ENCODE measurements at places on chromosomes 11 and 22.

DNA sequence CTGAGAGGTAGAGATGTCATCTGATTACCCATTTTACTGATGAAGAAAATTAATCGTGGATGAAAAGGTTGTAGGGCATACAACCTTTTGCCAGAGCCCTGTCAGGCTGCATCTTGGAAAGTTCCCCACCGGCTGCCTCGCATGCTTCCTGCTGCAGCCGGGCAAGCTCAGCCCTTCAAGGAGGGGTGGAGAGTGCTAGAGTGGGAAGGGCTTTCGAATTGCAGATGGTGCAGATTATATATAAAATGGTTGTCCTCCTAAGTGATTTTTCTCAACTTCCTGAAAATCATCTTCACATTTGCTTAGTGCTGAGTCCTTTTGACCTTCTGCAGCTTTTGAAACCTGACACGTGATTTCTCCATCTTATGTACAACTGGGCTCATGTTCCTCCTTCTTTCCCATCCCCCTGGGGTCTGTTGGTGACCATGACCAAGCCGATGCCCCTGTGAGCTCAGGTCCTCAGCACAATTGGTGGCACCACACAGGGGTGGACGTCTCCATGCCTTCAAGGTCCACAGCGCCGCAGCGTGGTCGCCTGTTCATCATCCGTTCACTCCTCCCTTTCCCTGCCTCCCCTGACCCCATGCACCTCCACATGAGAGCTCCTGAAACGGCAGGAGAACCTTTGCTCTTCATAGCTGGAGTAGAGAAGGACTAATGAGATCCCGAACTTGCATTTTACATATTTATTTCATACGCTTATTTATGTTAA is 47.6 kb upstream of the MYO18B start:
- DNase-seq: no peak

DNA sequence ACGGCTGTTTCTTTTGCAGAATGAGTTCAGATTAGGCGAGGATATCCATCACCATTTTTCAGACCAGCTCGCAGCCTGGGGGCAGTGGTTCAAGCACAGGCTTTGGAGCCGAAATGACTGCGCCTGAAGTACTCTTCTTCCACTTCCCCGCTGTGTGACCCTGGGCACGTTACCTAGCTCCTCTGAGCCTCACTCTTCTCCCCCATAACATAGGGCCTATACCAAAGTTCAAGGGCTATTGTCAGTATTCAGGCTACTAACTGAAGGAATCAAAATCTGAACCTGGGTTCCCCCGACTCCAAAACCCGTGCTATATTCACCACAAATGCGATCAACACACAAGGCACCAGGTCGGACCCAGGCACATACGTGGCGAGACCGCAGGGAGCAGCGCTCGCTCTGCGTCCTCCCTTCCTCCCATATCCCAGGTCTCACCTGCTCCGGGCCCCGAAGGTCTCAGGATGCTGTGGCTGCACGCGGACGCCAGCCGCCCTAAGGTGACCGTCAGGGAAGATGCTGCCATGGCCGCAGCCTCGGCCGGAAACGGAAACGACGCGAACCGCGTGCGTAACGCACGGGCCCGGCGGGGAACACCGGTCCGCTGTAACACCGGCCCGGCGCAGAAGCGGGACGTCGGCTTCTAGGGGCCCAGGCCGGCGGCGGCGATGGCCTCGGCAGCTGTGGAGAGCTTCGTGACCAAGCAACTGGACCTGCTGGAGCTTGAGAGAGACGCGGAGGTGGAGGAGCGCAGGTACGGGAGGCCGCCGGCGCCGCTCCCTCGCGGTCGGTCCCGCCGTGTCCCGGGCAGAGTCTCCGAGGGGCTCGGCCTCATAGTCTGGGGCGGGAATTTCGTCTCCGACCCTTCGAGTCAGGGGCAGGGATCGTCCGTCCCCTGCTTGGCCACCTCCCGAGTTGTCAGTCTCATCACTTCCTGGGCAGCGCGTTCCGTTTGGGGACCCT is at the start of the genes IGHMBP2 and MRPL21:
Gene IGHMBP2 (plus strand): TSS at position 604 of the 960 bp plus-strand sequence. CDS start 62 bp downstream, at position 666.
Gene MRPL21 (minus strand): TSS at position 545 of the 960 bp plus-strand sequence. CDS start 22 bp downstream, at position 523.
- DNase-seq: peak; percentile 69

- no peak for DNase-seq
These were observed 88.4 kb upstream of the CD44 start for GRCh38 chr11:35050541-35050995.

DNA sequence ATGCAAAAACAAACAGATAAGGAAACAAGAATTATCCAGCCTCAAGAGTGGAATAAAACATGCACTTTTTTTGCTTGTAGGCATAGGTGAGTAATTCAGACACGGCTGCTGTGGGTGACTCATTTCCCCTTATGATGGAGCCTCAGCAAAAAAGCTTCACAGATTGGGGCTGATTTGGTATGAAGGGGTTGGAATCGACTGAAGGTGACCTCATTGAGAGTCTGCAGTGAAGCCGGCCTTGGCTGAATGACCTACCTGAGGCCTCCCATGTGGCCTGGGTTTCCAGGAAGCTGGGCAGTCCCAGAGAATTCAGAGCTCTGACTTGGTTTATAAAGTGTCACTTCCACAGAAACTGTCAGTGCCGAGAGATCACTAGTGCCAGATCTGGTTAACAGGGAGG is 34.2 kb upstream of the VPREB1 start:
- DNase-seq: no peak

GRCh38 chr11:128409476-128409875 is 177.9 kb downstream of the ETS1 start:
- no peak for DNase-seq

DNA sequence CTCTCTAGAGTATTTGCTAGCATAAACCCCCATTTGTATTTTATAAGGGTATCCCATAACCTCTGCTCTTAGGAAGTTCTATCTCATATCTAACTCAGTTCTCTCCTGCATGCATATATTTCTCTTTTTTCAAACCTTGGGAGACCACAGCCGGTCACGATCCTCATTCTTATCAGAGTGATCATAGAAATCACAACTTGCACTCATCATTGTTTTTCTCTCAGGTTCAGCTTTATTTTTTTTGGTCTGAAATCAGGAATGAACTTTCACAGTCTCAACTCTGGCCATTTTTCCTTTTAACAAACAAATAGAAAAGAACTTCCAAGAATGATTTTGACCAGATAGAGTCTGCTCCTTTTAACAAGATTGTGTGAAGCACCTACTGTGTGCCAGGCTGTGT is 98.6 kb upstream of the BLID start:
- no peak for DNase-seq
